Left lung (tissue), 14 donors: ENCODE measurements at places on chromosomes 1 and 21. TPM values are rescaled to one million over a fixed set of nuclear protein-coding genes. Genes with fewer than 3 reads are reported as not detected.

The FAM151A gene
- 0.59 TPM for polyA plus RNA-seq

The ADGRL2 gene
- 295 TPM for polyA plus RNA-seq

The MAP10 gene
- 6.1 TPM for polyA plus RNA-seq

The ADORA3 gene
- polyA plus RNA-seq, result 0.60 TPM

The OLIG1 gene
- polyA plus RNA-seq, result 0.13 TPM

The ARMH1 gene
- 6.3 TPM for polyA plus RNA-seq

The KRTAP20-2 gene
- not detected for polyA plus RNA-seq

The ALG14 gene
- 12.5 TPM for polyA plus RNA-seq

The OR6N1 gene
- polyA plus RNA-seq, result not detected

The S100A5 gene
- polyA plus RNA-seq, result not detected

The LCE2B gene
- not detected for polyA plus RNA-seq

The FAM72C gene
- 1.5 TPM for polyA plus RNA-seq

The KRTAP21-2 gene
- polyA plus RNA-seq, result not detected

The KCNJ10 gene
- 0.59 TPM for polyA plus RNA-seq

The IL20 gene
- polyA plus RNA-seq, result not detected

GRCh38 chr1:107362468-107363140, 221.8 kb downstream of the NTNG1 start:
- no peak for DNase-seq

- no peak for DNase-seq
These were observed 112.6 kb upstream of the ADAR start for GRCh38 chr1:154720328-154721297.

DNA sequence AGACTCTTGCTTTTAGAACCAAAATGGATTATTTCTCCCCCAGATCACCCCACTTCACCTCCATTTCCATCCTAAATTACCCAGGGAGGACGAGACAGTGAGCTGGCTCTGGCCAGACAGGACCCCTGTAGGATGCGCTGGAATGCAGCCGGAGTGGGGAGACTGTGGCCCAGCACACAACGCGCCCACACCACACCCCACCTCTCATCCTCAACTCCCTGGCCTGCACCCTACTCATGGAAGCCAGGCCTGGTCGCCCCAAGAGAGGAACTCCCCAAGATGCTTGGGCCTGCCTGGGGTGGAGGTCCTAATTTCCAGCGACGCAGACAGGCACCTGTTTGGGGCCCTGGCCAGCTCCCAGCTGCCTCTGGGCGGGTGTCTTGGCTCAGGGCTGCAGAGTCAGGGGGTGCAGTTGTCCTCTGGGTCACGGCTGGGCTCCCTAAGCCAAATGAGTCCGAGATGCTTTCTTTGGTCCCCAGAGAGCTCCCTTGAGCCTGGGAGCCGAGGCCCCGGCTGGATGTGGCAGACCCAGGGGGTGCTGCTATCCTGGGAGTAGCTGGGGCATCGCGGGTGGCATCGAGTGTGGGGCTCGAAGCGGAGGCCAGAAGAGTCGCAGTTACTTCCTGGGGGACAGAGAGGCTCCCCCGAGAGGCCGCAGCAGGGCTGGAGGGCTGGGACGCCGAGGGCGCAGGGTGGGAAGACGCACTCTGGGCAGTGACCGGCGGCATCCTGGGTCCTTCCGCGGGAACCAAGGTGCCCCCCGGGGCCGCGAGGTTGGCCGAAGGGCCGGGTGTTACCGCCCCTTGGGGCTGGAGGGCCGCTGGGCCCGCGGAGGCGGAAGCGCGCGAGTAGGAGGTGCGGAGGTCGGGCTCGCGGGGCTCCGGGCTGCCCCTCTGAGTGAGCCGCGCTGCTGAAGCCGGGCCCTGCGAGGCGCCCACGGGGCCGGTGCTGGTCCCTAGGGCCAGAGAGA, 10.4 kb downstream of the CLEC20A start:
- no peak for DNase-seq

DNA sequence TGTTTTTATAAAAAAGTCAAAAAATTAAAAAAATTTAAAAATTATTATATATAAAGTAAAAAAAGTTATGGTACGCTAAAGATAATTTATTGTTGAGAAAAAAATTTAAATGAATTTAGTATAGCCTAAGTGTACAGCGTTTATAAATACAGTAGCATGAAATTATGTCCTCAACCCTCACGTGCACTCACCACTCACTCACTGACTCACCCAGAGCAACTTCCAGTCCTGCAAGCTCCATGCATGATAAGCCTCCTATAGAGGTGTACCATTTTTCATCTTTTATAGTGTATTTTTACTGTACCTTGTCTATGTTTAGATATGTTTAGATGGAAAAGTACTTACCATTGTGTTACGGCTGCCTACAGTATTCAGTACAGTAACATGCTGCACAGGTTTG, 5.1 kb downstream of the DISC1 start:
- no peak for DNase-seq

- no peak for DNase-seq
These were observed 24.0 kb upstream of the PLEKHM2 start for GRCh38 chr1:15660151-15660550.

GRCh38 chr1:30745834-30746208, 11.8 kb downstream of the LAPTM5 start:
- DNase-seq, result no peak

DNA sequence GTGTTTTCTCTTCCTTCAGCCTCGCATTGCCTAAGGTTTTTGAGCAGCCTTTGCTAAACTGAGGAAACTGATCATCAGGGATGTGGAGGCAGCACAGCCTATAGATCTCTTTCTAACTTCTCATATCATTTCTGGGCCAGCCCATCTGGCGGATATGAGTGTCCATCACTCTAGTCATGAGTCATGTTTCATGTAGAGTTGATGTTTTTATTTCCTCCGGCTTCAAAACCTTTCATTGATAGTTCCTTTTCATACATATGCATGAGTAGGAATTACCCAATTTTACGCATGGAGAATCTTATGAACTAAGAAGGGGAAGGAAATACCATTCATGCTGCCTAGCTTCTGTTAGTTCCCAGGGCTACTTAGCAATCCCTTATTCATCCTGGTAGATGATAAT, 66.3 kb downstream of the SPATA46 start:
- no peak for DNase-seq

DNA sequence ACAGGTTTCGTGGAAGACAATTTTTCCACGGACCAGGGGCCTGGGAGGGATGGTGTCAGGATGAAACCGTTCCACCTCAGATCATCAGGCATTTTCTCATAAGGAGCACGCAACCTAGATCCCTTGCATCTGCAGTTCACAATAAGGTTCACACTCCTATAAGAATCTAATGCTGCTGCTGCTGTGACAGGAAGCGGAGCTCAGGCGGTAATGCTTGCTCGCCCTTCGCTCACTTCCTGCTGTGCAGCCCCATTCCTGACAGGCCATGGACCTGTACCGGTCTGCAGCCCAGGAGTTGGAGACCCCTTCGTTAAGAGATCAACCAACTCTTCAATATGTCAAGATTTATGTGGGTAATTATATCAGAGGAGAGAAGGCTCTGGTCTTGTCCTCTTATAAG, 3.3 kb upstream of the DHX9 start:
- DNase-seq, result no peak

- DNase-seq, result peak; percentile 42
These were observed 35.9 kb downstream of the EPHA2 start for GRCh38 chr1:16119926-16120325.

GRCh38 chr1:36771240-36771639, 263.1 kb downstream of the GRIK3 start:
- DNase-seq, result no peak

- DNase-seq, result no peak
These were observed 13.6 kb upstream of the GBP6 start for GRCh38 chr1:89350298-89350697.

- DNase-seq, result peak; percentile 21
These were observed 722 bp upstream of the PODN start for GRCh38 chr1:53061123-53061858.

GRCh38 chr1:203288400-203288799, 16.9 kb upstream of the BTG2 start:
- no peak for DNase-seq

DNA sequence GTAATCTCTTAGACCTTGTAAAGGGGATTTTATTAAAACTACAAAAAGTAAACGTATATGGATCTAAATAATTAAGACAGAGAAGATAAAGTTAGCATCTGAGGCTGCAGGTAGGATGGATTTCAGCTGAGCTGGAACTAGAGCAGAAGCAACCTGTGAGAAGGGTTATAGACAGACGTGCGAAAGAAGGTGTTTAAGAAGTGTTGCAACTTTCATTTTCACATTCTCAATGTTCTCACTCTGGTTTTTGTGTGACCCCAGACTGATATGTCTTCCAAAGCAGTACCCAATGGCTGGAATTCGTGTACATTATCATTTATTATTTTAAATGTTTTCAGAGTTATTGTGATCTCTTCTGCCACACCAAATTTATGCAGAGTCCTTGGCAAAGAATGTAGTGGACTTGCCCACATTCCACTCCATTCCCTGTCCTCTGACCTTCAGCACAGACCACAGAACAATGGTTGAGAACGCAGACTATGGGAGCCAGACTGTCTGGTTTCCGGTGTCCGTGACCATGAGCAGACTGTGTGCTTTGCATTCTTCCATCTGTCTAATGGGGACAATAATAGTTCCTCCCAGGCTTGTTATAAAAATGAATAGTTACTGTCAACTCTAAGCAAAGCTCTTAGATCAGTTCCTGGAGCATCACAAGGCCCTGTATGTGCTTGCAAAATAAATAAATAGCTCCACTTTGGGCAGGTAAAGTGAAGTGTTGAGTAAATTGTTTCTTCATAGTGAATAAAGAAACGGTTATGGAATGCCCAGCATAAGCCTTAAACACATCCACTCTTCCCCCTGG, 140.6 kb upstream of the SAMSN1 start:
- DNase-seq, result no peak

DNA sequence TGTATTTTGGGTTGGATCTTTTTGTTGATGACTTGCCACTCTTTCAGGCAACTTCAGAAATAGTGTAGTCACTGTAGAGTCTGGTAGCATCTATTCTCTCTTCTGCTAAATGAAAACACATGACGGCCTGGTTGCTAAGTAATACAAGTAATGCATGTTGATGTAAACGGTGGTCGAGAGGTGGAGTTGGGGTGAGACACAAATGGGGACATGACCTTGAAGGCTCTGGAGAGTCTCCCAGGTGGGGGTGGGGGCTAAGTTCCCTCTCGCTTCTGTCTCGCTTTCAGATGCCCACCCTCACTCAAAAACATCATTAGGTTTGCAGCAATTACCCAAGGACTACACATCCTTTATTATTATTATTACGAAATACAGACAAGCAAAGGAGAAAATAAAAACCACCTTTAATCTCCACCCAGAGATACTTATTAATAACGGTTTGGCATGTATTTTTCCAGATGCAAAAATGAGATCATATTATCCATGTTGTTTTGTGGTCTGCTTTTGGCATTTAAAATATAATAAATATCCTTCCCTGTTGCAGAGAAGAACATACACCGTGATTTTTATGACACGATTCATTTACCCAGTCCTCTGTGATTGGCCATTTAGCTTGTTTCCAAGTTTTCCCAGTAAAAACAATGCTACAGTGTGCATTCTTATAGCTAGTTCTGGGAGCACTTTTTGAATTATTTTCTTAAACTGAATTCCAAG, 138.1 kb downstream of the MIS18A start:
- DNase-seq, result no peak

GRCh38 chr1:93304716-93305138, 41.0 kb upstream of the DR1 start:
- no peak for DNase-seq

- DNase-seq, result no peak
These were observed 624.0 kb downstream of the USP25 start for GRCh38 chr21:16353764-16354163.

DNA sequence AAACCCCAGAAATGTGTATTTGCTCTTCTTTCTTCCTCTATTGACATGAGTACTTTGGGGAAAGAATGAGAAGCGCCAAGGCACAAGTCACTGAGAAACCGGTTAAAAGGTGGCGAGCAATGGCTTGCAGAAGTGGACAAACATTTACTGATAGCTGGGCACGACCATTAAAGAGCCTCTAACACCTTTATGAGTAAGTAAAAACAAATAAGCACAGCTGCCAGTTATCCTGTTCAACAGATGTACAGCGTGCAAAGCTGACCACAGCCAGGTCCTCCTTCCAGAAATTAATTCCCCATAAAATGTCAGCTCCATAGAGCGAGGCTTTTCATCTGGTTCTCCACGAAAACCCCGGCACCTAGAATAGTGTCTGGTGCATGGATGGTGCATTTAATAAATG, 72.7 kb downstream of the CAPZB start:
- no peak for DNase-seq

DNA sequence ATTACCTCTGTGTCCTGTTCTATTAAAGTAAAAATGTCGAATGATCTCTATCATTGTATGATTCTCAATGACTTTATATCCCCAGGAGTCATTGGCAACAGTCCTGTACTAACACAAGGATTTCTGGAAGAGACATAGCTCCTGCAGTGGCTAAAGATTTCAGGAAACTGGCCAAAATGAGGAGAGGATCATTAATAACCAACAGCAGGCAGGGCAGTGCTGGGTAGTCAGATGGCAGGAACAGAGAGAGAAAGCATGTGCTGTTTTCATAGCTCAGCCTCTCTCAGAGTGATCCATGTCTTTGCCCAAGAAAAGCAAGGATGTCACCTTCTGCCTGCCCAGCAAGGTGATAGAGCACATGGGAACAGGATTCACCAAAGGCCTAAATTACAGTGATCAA, 604.7 kb upstream of the PLXNA2 start:
- no peak for DNase-seq

DNA sequence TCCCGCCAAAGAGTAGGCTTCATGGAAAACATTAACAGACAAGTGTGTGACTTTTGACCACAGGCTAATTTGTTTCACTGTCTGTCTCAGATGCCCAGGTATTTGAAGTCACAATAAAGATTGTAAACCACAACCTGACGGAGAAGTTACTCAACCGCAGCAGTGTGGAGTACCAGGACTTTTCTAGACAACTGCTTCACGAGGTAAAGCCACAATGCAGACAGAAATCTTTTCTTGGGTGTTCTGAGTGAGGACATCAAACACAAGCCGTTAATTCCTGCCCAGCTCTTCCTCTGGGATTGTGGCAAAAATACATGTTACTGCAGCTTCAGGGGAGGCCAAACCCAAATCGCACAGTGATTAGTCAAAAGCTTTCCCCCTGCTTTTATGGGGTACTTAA, 31.0 kb downstream of the UMODL1 start:
- no peak for DNase-seq

DNA sequence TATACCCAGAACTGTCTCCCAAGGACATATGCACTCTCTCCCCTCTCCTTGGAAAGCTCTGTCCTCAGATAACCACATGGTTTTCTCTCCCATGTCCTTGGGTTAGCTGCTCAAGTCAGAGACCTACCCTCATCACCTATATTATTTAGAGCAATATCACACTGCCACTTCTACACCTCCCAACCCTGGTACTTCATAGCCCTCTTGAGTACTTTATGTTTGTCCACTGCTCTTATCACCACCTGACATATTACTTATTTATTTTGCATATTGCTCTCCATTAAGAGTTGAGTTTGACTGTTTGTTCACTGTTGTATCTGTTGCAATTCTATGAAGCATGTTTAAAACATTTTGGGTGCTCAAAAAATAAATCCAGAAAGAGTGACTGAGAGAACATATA, 126.3 kb upstream of the ATP1B1 start:
- no peak for DNase-seq

- no peak for DNase-seq
These were observed 54.8 kb downstream of the NGF start for GRCh38 chr1:115283249-115283648.
